ENCODE measurements at places on chromosomes 3 and 15.

GRCh38 chr15:63947228-63947627 lies 99.1 kb downstream of the DAPK2 start:
- no peak for DNase-seq

GRCh38 chr3:77513542-77513941 lies 473.6 kb downstream of the ROBO2 start:
- peak; percentile 12 for DNase-seq

- no peak for DNase-seq
These were observed 38.5 kb downstream of the TPRA1 start for GRCh38 chr3:127552038-127552437.

GRCh38 chr15:31376511-31376910 lies 49.9 kb downstream of the KLF13 start:
- DNase-seq: no peak

GRCh38 chr15:69016021-69016595 lies 1.6 kb downstream of the NOX5 start:
- DNase-seq: no peak

GRCh38 chr3:72348357-72348756 lies 499.9 kb downstream of the SHQ1 start:
- no peak for DNase-seq

DNA sequence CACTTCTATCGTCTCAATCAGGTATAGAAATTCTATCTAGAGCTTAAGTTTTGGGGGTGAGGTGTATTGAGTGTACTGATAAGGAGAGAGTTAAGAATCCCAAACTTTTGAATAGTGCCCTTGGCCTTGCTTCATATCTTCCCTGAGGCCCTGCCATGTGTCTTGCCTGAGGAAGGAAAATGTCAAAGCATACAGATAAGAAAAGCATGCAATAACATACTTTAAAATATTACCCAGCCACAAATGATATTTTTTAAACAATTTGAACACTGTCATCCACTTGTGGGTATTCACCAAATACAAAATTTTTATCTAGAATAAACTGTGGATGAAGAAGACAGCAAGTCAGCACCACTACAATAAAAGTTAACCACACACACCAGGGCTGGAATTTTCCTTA lies 631.0 kb upstream of the ALCAM start:
- DNase-seq: no peak

GRCh38 chr15:51681303-51681963 lies at the start of gene SCG3:
SCG3 (plus strand) TSS chr15:51681503; CDS start chr15:51681756, 253 bp downstream.
- DNase-seq: peak; percentile 90

DNA sequence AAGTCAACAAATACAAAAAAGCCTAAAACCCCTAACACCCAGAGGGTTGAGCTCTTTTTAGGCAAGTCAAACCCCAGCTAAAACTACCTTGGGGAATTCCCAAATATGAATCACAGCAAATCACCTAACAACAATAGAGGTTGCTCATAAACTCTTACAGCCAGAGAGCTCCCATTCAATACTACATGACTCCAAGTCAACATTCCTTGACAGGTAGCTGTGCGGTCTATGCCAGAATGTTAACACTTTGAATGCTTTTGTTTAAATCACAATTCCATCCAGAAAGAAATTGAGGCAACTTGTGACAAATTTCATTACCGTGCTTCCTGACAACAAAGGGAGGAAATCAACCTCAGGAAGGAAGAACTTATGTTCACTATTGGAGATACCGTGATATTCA lies 7.5 kb upstream of the UACA start:
- DNase-seq: no peak

DNA sequence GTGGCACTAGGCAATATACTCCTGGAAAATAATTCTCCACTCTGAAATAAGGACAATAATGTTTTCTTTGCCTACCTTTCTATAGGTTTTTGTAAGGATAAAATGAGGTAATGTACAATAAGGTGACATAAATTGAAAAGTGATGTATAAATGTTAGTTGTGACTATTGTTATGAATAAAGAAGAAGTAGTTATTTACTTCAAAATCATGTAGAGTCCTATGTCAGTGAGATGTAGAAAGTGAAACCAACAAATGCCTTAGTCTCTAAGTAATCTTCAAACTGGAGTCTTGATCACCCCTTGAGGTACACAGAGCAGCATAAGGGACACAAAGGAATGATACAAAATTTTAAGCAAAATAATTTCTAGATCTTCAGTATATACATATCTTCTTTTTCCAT lies 60.3 kb upstream of the TP63 start:
- DNase-seq: no peak
